ENCODE measurements at places on chromosomes 2 and 18.
A peak's percentile ranks its signal among the peaks of the same experiment; 100 is the strongest.

- DNase-seq, result no peak
Observed at GRCh38 chr2:29755233-29755632, 166.2 kb downstream of the ALK start.

GRCh38 chr18:49059028-49059834 lies 108.5 kb upstream of the SMAD7 start:
- peak; percentile 68 for DNase-seq

- no peak for DNase-seq
Observed at GRCh38 chr2:171521361-171522051, 768 bp upstream of the CYBRD1 start.

DNA sequence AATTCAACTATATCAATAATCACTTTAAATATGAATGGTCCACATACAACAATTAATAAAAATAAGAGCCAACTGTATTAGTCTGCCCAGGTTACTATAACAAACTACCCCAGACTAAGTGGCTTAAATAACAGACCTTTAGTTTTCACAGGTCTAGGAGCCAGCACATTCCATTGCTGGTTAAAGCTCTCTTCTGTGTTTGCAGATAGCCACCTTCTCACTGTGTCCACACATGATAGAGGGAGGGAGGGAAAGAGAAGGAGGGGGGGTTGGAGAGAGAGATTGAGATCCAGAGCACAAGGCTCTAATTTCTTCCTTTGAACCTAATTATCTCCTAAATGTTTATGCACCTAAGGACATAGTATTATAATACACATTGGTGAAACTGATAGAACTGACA lies 267.8 kb upstream of the NXPH2 start:
- peak; percentile 52 for DNase-seq

DNA sequence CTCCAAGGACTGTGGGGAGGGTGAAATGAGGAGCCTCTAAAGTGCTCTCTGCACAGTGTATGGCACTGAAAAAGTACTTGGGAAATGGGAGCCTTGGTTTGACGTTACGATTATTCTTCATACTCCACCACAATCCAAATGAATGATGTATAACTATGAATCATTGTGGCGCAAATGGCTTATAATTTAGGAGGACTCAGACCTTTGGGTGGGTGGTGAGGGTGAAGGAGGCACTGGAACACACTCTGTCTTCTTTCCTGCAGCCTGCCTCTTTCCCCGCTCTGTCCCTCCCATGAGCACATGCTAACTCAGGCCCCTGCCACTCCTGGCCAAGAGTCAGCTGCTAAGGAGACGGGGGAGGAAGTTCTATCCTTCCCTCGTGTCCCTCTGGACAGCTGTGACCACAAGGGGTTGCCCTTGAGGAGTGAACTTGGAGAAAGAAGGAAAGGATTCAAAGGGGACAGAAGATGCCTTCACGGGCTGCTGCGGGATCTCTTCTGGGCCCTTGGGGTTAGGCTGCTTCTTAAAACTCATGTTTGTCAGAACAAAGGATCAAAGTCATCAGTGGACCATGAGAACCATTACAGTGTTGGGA lies 36.5 kb downstream of the POLR1A start:
- no peak for DNase-seq

DNA sequence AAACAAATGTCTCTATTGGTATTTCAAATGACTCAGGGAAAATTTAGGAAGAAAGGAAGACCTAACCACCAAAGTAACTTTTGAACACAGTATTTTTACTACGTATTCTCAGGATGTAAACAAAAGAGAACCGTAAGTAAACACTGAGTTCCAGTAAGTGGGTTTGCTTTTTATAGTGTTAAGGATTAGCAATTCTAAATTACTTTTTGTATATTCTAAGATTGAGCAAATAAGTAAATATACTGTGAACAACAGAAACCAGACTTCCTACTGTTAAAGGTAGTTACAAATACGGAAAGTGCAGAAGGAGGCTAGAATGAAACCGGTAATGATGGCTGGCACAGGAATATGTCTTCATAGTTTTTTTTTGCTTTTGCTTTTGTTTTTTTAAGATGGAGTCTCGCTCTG lies 31.5 kb downstream of the SESTD1 start:
- no peak for DNase-seq

GRCh38 chr18:50268022-50268747 lies 1.9 kb upstream of the CFAP53 start:
- DNase-seq, result peak; percentile 96

DNA sequence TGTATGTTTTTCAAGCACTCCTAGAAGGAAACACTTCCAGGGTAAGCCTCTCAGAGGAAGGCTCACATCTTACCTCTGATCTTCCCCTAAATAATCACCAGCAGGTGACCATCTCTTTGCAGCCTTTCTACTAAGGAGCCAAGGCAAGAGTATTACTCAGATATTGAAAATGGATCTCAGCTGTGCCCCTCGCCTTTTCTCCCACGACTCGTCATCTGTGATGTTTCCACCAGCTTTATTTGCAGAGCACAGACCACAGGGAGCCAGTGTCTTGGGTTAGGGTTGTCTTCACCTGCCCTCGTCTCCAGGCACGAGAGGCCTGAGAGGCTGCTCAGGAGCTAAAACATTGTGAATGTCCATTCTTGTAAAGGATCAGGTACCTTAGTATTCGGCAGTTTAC lies 16.9 kb upstream of the SCLY start:
- no peak for DNase-seq

DNA sequence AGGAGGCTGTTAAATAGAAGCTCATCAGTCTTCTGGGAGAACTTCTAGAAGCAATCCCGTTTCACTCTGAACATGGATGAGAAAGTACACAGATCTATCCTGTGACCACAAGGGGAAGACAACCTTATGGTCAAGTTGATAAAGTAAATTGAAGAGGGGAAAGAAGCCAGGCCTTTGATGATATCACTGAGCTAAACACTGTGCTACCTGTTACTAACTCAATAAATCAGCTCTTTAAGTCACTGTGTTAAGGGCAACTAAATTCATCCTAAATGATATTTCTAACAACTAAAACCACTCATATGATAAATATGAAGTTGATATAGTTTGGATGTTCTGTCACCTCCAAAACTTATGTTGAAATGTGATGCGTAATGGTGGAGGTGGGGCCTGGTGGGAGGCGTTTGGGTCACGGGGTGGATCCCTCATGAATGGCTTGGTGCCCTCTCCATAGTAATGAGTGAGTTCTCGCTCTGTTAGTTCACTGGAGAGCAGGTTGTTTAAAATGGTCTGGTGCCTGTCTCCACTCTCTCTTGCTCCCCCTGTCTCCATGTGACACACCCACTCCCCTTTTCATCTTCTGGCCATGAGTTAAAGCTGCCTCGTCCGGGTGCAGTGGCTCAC lies 23.6 kb downstream of the OLA1 start:
- DNase-seq, result no peak

DNA sequence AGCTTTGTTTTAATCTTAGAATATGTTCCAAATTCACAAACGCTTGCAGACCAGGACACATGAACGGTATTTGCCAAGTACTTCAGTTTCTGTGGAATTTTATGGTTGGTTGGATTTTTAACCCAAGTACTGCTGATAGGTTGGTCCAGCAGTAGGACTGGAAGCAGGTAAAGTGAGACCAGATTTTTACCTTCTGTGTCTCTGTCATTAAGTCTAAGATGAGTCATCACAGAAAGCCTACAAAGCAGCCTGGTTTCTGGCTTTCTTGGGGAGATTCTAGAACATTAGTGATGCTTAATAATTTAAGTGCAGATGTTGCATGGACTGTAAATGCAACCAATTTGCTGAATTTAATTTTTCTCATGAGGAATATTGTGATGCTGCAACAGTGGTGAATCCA lies 100.5 kb downstream of the SCG2 start:
- no peak for DNase-seq

DNA sequence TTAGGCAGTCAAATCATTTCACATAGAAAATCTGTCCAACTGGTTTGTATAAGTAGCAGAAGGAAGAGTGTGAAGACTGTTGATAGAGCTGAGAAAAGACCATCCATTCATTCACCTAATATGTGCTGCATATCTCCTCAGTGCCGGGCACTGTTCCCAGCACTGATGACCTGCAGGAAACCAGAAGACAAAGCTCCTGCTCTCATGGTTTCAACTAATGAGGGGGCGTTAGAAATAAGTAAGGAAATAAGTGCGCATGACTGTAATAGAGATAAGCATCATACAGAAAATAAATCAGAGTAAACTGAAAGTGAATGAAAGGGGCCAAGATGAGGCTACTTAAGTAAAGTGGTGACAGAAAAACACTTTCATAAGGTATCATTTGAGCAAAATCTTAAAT lies 427.5 kb upstream of the CDH20 start:
- DNase-seq, result no peak

DNA sequence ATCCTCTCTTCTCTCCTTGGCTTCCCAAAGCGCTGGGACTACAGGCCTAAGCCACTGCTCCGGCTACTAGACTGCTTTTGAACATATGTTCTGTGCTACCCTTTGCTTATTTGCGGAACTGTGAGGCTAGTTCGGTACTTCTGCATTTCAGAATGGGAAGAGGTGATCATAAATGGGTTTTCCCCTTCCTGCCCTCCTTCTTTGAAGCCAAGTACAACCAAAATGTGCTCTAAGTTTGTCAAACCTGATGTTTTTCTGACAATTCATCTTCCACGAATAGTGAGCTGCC lies 1.7 kb upstream of the ESCO1 start:
- DNase-seq, result no peak

GRCh38 chr2:143158551-143159485 lies 29.6 kb downstream of the ARHGAP15 start:
- DNase-seq, result no peak

GRCh38 chr2:70692256-70692655 lies 75.7 kb downstream of the ADD2 start:
- peak; percentile 21 for DNase-seq

DNA sequence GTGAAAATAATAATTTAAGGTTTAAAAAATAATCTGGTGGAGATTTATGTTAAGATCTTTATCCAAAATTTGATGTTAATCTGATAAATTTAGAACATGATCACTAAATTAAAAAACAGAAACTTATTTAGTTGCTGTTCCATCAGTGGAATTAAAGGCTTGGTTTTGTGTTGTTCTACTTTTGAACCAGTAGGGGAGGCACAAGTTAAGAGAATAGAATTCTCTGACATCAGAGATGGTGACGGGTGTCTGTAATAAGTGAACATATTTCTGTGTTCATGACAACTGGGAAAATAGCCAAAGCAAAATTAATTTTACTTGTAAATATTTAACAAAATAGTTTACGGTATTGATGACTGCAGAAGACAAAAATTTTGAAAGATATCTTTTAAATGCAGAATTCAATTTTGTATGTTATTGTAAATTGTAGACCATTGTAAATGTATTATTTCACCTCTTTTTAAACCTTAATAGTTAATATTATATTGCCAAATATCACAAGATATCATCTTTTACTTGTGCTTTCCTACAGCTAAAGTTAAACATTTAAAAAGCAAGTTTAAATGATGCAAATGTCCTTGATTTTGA lies 106.0 kb downstream of the UBR3 start:
- no peak for DNase-seq

DNA sequence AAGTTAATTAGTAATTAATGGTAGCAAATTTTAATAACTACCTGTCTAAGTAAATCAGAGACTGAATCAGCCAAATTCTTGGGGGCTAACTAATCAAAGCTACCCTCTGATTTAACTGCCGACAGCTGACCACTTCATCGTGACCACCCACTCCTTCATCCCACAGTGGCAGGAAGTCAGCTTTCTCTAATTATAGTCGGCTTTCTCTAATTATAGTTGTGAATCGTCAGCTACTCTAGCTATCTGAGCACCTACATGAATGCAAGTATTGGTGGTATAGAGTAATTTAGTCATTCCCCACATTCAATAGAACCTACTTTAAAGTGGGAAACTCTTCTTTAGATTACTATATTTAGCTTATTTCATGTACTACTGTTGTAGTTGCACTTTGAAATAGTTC lies 185.5 kb downstream of the PTGR3 start:
- no peak for DNase-seq

DNA sequence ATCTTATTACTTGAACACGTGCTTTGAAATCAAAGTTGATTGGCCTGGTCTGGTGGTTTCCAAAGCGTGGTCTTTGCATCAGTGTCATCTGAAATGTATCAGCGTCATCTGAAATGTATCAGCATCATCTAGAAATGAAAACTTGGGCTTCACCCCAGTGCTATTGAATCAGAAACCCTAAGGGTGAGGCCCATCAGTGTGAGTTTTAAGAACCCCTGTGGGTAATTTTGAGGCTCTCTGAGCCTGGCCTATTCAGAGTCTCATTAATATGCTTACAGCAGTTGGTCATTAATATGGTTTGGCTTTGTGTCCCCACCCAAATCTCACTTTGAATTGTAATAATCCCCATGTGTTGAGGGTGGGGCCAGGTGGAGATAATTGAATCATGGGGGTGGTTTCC lies 85.2 kb downstream of the NYAP2 start:
- DNase-seq, result no peak

- no peak for DNase-seq
Observed at GRCh38 chr2:190335225-190335559, 8.2 kb upstream of the INPP1 start.

- DNase-seq, result no peak
Observed at GRCh38 chr18:51614967-51615571, 417.6 kb upstream of the MEX3C start.

- no peak for DNase-seq
Observed at GRCh38 chr2:86291328-86291662, 46.1 kb downstream of the REEP1 start.

- no peak for DNase-seq
Observed at GRCh38 chr2:200216310-200216709, 90.2 kb upstream of the SPATS2L start.

DNA sequence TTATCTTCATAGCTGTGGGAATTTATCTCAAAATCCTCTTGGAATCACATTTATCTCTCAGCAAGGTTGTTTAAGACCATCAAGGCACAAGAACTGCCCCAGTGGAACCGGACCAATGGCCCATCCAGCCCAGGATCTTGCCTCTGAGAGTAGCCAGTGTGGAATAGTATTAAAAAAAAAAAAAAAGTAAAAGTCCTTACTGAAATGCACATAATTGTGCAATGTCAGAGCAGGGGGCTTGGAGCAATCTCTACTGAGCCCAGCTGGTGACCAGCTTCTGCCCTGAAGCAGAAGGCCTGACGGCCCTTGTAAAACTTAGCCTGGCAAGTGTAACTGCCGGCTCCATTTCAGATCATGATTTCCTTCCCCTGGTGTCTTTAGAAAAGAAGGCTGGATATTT lies 355.6 kb upstream of the PIK3C3 start:
- no peak for DNase-seq

DNA sequence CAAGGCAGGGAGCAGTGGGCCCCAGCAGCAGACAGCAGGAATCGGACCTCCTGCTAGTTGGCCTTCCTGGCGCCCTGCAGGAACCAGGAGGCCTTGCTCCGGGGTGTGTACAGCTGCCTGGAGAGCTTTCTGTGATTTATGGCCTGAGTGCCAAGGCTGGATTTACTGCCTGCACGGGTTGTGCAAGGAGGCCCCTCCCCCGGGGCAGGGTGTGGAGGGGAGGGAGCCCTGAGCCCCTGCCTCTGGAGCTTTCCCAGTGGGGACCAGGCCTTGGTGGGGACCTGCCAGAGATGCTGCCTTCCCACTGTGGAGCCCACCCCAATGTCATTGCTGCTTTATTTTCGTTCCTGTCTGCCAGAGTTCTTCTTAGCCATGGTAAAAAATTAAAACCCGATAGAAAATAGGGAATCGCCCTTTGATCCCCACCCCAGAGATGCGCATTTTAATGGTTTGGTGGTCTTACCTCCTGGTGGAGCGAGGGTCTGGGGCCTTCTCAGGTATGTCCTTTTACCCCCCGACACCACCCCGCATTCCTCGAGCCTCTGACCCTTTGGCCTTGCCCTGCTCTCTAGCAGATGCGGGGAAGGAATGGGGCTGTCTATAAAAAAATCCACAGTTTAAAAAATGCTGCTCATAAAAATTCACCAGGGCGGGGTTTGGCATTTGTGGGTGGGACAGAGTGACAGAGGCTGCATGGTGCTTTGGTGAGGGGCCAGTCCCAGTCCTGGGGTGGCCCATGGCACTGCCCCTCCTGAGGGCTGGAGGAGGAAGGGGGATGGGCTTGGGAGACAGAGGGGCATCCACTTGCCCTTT lies 6.9 kb upstream of the RALB start:
- peak; percentile 67 for DNase-seq
